IMR-90 (cell line): ENCODE measurements at places on chromosomes 7 and 10. TPM values are rescaled to one million over a fixed set of nuclear protein-coding genes. Genes with fewer than 3 reads are reported as not detected.

NANOS1 gene
- total RNA-seq, result under 0.01 and 0.28 TPM in 2 replicates

NKX2-3 gene
- total RNA-seq, result not detected in 2 replicates

CCDC172 gene
- total RNA-seq, result not detected in 2 replicates

DNA sequence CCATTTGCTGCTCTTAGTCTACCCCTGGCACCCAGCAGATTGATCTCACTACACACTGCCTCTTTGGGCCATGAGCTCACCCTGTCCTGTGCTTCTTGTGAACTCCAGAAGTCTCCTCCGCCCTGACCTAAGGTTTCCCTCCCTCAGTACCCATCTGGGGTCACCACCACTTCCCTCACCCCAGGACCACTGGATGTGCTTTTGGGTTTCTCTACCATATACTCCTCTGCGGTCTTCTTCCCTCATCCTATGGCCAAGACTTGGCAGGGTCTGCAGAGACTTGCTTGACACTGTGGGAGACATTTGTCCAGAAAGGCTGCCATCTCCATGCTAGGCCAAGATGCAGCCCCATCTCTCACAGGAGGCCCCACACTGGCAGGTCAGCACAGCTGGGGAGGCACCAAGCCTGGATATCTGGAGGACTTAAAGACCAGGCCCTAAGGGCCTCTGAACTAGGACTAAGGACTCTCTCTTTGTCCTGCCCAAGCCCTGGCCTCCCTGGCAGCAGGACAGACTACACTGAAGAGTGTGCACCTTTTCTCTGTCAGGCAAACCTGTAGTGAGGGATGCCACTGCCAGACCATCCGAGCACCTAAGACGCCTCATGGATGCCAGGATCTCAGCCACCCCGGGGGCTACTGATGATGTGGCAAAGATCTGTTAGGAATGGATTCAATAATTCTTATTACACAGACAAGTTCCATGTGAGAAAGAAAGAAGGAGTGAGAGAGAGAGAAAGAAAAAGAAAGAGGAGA, 134.6 kb downstream of the ZNF467 start:
- DNase-seq, result no peak

DNA sequence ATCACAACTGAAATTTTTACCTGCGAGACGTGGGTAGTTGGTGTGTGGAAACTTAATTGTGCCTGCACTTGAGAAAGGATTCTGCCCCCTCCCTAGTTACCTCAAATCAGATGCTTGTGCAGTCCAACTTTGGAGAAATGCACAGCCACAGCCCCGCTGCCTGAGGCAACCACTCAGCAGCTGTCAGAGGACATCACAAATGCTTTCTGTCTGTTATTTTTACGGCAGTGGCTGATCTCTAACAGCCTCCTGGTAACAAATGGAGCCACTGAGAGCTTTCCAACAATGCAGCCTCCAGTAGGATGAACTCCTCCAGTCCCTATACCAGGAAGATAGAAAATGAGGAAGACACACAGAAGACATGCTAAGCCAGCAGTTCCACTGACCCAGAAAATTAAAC, 712.2 kb upstream of the GHITM start:
- no peak for DNase-seq

DNA sequence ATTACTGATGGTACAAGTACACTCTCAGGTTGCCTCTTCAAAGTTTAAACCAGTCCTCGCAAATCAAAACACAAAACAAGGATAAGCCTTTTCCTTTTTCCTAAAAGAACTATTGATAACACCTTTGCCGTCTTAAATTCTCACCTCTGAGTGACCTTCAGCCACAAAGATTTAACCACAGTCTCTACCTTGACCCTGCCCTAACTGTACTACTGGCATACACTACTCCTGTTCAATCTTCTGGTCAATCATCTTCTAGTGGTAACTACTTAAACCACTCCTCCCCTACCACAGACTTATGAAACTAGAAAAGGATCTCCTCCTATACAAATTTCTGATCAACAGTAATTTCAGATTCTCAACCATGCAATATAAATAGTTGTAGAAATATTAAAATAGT, 15.1 kb downstream of the UPF2 start:
- DNase-seq, result no peak

- DNase-seq, result no peak
Observed at GRCh38 chr10:62182595-62182994, 86.0 kb downstream of the RTKN2 start.

GRCh38 chr7:42292991-42293521, 56.0 kb upstream of the GLI3 start:
- no peak for DNase-seq

GRCh38 chr7:34357068-34357467, 300.9 kb upstream of the NPSR1 start:
- no peak for DNase-seq

DNA sequence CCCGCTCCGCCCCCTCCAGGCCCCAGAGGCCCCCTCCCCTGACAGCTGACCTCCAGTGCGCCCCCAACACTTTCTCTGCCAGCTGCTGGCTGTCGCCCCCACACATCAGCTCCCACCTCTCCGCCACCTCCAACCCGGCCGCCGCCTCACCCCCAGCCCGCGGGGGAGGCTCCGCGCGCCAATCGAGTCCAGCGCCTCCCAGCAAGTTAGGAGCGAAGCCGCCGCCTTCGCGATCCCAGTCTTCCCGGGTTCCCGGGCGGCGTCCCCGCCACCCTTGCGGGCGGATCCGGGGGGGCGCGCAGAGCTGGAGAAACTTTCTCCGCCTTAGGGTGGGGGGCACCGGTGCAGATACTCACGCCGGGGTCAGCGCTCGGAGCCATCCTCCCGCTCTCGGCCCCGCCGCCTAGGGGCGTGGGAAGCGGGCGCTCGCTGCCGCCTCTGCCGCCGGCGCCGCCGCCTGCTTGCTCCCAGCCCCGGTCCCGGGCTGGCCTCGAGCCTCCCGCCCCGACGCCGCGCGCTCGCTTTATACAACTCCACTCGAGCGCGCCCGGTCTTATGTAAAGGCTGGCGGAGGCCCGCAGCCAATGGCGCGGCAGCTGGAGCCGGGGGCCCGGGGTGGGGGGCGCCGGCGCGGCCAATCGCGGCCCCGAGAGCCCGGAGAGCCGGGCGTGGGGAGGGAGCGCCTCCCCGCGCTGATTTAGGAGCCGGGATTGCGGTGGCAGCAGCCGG, at the start of gene CRTAC1:
Gene CRTAC1, minus strand, starts transcription at position 529 of the 729 bp plus-strand sequence. Its CDS starts 149 bp downstream, at position 380.
- DNase-seq, result no peak

DNA sequence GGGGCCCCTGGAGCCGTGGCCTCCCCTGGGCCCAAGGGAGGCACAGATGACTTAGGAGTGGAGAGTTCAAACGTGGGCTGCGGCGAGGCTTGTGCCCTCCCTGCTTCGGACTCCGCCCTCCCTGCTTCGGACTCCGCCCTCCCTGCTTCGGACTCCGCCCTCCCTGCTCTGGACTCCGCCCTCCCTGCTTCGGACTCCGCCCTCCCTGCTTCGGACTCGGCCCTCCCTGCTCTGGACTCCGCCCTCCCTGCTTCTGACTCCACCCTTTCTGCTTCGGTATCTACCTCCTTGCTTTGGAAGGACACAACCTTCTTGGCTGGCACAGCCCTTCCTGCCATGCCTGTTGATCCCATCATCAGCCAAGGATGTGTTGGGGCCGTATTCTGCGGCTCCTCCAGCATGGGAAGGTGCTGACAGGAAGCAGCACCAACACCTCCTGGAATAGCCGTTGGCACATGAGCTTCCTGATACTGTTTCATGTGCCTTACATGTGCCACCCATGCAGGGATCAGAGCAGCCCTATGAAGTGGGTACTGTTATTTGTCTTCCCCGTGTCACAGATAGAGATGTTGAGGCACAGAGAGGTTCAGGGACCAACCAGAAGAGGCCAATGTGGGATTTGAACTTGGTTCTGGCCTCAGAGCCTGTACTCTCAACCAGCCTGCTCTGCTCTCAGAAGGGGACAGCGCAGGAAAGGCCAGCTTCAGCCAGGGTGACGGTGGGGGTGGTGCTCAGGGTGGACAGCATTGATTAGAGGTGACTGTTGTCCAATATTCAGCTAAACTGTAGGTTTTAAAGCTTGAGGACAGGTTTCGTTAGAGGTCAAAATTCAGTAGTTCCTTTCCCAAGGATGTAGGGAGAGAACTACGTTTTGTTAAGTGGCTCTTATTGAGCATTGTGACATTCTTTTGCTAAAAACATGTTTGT, 114.5 kb downstream of the NKX6-2 start:
- DNase-seq, result no peak

DNA sequence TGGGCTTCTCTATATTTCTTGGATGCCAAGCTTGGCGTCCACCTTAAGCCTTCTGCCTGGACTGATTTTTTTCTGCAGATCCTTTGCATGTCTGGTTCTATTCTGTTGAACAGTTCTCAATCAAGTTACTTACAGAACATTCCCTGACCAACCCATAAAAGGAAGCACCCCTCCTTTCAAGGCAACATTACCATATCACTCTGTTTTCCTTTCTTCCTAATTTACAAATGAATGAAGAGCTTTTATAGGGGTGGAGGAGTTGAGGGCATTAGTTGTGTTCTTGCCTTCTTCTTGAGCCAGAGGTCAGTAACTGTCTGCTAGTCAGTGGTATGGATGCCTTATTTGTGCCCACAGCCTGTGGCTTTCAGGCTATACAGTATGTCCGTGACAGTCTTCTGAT, 361.0 kb downstream of the PHTF2 start:
- DNase-seq, result no peak
